Caudate nucleus (tissue), 63 donors: ENCODE measurements at places on chromosomes 3 and 15.
A peak's percentile ranks its signal among the peaks of the same experiment; 100 is the strongest.

GRCh38 chr3:14391033-14391432 is 11.4 kb upstream of the SLC6A6 start:
- DNase-seq: peak; percentile 28

GRCh38 chr15:39860871-39861270 is 59.2 kb downstream of the GPR176 start:
- DNase-seq: no peak

DNA sequence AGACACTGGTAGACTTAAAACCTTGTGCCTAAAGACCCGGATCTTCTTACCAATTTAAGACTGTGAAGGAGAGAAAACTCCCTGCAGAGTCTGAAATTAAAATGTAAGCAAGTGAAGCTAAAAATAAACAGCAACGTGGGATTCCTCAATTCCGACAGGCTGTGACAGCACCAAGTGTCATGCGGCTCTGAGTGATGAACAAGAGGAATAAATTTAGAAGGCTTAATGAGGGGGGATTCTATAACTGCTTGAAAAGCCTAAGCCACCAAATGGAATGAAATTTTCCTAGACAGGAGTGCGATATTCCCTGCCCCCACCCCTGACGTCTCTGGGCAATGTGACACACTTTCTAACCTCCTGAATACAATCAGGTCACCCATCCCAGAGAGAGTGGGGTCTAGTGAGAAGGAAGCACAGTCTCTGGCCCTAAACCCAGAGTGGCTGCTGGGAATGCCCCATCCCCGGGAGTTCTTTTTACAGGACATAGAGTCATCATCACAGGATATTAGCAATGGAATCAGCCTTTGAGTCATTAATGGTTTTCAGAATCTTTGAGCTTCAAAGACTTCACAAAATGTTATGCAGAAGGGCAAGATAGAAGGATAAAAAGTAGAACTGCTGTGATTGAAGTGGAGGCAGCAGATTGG is 114.3 kb downstream of the EDEM1 start:
- DNase-seq: no peak

GRCh38 chr3:12907729-12908128 is 66.4 kb upstream of the RPL32 start:
- no peak for DNase-seq

DNA sequence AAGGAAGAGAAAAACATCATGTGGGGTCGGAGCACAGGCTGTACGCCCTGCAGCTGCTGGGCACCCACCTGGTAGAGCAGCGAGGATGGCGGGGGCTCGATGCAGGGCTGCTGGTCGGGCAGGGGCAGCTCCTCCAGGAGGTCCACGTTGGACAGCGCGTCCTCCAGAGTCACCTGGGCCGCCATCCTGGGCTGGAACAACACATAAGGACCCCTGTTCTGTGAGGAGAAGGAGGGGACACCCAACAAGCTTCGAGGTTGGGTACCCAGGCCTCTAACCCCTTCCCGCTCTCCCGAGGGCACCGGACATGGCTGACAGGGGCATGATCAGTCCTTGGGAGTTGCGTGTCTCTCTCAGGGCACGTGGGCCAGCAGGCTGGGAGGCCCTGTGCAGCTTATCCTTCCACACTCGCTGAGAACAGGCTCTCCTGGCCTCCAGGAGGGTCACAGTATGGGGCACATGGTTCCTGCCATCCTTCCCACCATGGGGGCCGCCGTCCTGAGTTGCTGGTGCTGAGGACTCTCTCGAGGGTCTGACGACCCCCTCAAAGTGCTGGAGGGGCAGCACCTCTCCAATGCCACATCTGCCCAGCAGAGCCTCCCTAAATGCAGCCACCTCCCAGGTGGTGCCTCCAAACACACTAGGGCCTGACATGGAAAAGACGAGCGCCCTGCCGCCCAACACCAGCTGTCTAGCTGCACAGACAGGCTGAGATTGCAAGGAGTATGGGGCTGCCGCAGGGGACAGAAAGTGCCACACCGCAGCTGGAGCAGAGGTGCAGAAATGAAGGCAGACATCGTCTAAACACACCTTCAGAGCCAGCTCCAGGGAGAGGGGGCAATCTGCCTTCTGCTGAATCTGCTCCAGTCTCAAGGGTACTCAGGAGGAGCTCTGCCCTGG is 32.8 kb downstream of the CYFIP1 start:
- no peak for DNase-seq

GRCh38 chr3:162337630-162338029 is 841.0 kb downstream of the OTOL1 start:
- no peak for DNase-seq

- DNase-seq: no peak
These were observed 42.2 kb downstream of the PXYLP1 start for GRCh38 chr3:141273700-141274410.

- DNase-seq: no peak
These were observed 141.2 kb upstream of the MANF start for GRCh38 chr3:51243924-51244323.

DNA sequence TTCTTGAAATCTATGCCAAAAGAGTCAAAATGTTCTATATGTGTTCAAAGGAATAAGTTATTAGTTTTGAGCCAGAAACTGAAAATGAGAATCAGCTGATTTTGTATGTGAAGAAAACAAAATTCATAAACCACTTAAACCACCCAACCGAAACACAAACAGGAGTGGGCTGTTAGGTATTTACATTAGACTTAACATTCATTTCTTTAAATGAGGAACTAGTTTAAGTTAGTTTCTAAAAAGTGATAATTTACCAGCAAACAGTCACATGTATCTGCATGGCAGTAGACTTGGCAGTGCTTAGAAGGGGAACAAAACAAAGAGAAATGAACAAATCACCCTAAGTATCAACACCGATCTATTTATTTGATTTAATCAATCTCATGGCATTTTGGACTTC is 128.0 kb downstream of the GMNC start:
- no peak for DNase-seq

DNA sequence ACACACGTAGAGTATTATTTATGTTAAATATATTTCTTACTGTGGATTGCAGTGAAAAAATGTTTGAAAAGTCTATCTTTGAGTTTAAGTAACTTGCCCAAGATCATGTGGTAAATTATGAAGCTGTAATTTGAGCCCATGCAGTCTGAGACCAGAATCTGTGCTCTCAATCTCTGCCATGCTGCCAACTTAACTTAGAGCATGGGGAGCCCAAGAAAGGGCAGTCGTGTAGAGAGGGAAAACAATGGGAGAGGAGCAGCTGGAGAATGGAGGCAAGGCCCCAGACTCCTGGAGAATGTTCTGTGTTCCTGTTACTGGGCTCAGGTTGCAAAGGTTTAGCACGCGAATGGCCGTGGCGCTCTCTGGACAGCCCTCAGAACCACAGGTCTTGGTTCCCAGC is 311.6 kb upstream of the RASGRP1 start:
- no peak for DNase-seq

DNA sequence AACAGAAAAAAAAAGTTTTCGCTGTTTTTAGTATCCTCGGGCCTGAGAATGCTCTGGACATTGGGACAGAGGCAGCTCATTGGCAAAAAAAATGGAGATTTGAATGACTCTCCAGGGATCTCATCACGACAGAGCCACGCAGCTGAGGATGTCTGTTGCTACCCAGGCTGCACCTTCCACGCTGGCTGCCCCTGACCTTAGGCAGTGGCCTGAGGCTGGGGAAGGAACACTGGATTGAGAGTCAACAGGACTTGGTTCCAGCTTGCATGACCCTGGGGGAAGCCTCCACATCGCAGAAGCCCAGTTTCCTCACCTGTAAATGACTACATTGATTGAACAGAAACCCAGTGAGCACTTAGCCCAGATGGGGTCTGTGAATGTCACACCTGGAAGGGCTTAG is 8.7 kb upstream of the ACSBG1 start:
- DNase-seq: no peak

- DNase-seq: no peak
These were observed 88.5 kb upstream of the MYZAP start for GRCh38 chr15:57503051-57503702.

DNA sequence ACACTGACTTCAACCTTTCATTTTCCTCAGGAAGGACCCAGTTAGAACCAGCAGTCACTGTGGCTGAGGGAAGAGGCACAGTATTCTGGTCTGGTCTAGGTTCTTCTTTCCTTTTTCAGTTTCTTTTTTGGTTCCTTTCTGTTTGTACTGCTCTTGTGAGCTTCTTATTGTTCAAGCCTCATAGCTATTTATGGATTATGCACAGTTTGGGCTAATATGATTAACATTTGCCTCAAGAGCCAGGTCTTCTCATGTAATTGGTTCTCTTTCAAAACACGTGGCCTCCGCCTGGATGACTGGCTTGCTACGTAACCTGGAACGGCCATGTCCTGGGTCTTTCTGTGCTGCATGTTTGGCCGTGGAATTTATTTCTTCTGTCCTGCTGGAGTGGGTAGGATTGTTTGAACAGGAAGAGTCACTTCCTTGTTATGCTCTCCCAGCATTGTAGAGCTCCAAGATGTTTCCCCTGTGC is 43.3 kb downstream of the RBMS3 start:
- DNase-seq: no peak

DNA sequence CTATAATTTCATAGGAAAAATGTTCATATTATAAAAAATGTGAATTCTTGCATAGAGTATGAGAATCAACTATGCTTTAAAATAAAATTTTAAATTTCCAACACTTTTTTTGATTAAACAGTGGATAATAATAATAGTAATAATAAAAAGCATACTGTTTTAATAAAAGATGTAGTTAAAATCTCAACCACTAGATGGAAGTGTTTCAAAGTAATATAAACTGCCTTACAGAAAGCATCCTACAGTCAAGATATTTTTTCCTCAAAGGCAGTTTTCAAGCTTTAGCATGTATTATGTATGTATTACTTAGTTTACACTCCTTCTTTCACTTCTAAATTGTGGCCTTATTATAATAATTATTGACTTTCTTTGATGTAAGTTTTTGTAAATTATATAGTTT is 217.5 kb downstream of the CHL1 start:
- DNase-seq: no peak

DNA sequence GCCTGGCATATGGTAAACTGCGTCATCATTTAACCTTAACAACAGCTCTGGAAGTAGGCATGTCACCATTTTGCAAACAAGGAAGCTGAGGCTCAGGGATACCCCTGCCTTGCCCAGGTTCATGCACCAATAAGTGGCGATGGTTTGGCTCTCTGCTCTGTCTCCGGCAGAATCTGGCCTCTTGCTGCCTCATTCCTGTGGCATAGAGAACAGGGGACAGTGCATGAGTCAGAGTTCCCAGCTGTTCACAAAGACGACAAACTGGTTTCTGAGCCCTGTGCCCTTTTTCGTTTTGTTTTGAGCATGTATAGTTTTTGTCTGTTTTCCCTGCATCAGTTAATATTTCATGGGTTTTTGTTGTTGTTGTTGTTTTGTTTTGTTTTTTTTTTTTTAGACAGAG is 236.8 kb downstream of the OPA1 start:
- no peak for DNase-seq

DNA sequence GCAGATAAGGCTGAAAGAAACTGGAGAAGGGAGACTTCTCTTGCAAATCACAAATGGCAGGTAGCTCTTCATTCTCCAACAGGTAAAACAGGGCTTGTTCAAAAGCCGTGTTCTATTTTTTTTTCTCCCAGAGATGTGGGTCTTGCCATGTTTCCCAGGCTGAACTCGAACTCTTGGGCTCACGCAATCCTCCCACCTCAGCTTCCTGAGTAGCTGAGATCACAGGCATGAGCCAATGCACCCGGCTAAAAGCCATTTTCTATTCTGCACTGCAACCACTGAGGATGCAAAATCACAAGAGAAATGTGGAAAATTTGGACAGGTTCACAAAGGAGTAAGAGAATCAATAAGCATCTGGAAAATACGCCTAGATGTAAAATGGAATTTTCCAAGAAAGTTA is 19.5 kb downstream of the EIF4E3 start:
- no peak for DNase-seq

- no peak for DNase-seq
These were observed 7.1 kb upstream of the IGF2BP2 start for GRCh38 chr3:185831990-185832389.

DNA sequence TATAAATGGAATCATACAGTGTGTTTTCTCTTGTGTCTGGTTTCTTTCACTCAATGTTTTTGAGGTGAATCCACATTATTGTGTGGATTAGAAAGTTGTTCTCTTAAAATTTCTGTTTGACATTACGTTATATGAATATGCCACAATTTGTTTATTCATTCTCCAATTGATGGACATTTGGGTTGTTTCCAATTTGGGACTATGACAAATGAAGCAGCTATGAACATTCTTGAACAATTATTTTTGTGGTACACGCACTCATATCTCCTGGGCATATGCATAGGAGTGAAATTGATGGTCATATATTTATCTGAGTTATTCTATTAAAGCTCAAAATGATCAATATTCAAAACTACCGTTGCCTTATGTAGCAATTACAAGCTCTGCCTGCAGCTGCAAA is 5.3 kb upstream of the THRB start:
- no peak for DNase-seq

DNA sequence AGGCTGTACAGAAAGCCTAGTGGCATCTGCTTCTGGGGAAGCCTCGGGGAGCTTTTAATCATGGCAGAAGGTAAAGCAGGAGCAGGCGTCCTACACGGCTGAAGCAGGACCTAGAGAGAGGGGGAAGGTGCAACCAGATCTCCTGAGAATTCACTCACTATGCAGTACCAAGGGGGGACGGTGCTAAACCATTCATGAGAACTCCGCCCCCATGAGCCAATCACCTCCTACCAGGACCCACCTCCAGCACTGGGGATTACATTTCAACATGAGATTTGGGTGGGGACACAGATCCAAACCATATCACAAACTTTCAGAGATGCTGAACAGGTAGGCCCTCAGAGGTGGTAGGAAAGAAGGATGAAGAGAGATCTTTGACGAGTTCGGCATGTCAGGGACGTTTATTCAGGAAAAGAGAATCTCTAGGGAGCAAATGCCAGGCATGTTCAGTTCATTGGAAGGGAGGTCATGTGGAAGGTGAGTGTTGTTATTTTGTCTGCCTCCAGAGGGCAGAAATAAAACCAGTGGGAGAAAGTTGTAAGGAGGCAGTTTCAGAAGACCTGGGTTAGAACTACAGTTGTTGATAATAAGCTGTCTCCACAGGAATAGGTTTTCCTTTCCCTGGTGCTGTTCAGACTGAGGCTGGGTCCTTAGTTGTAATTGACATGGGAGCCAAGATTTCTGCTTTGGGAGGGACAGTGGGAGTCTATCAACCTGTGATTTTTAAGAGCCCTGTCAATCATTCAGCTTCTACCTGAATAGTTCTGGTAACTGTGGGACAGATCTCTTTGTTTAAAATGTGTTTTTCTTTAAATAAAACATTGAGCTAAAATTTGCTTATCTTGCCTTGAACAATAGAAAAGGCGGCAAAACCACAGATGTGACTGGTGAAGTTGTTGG is 4.3 kb upstream of the FNDC3B start:
- DNase-seq: no peak

DNA sequence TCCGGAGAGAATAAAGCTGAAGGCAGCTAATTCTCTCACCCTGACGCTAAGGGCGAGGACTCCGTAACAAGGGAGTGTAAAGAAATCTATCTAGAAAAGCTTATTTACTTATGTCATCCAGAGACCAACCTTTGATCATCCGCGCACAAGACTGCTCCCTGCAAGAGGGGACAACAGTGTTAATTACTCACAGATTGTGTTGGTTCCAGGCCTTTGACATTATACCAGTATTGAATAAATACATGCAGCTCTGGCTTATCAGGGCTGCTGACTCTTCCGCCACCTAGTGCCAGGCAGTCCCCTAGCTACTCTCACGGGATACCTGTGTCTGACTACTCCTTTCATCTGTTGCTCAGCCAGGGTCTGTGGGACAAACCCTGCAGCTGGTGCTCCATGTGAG is 211.7 kb downstream of the DTWD1 start:
- no peak for DNase-seq
